ENCODE measurements at places on chromosomes 5 and 9. TPM values are rescaled to one million over a fixed set of nuclear protein-coding genes. Genes with fewer than 3 reads are reported as not detected.

The COL15A1 gene
- 11.3 TPM for total RNA-seq

The CMYA5 gene
- 0.26 TPM for total RNA-seq

The CCL19 gene
- not detected for total RNA-seq

The CCDC152 gene
- total RNA-seq: 2.1 TPM

The TRIM36 gene
- 1.4 TPM for total RNA-seq

The FCN2 gene
- total RNA-seq: not detected

The NOXA1 gene
- 0.26 TPM for total RNA-seq

The SLC46A2 gene
- not detected for total RNA-seq

The ADCY2 gene
- under 0.01 TPM for total RNA-seq

The CYSRT1 gene
- under 0.01 TPM for total RNA-seq

The CMBL gene
- 19.3 TPM for total RNA-seq

The NUP214 gene
- 15.1 TPM for total RNA-seq

The TMEM161B gene
- 14.5 TPM for total RNA-seq

The OLFM1 gene
- total RNA-seq: 0.16 TPM
